Bronchial smooth muscle cell (primary cell): ENCODE measurements at places on chromosomes 5 and 9. TPM values are rescaled to one million over a fixed set of nuclear protein-coding genes. Genes with fewer than 3 reads are reported as not detected.

The RNF180 gene
- 0.26 and 0.63 TPM in 2 replicates for total RNA-seq

The ADAMTSL2 gene
- total RNA-seq, result under 0.01 TPM in 1 of 2 replicates, not detected in the other

The GGTA1 gene
- under 0.01 TPM in 1 of 2 replicates, not detected in the other for total RNA-seq

The TMEM252 gene
- not detected in 2 replicates for total RNA-seq

The OBP2B gene
- not detected in 2 replicates for total RNA-seq

The ALDH1A1 gene
- 7.7 and 10.1 TPM in 2 replicates for total RNA-seq

The PCDHB2 gene
- total RNA-seq, result 1.3 and 8.4 TPM in 2 replicates

The CATSPER3 gene
- 0.16 and 0.17 TPM in 2 replicates for total RNA-seq

The SLCO6A1 gene
- total RNA-seq, result not detected in 2 replicates

The OR13J1 gene
- total RNA-seq, result not detected in 2 replicates

The CCL27 gene
- total RNA-seq, result 0.09 TPM in 1 of 2 replicates, not detected in the other

The ZNF354B gene
- total RNA-seq, result 7.7 TPM in 2 replicates

The ECPAS gene
- total RNA-seq, result 96.8 and 106 TPM in 2 replicates

The ANKRD34B gene
- not detected in 2 replicates for total RNA-seq

The BTNL9 gene
- not detected in 2 replicates for total RNA-seq

The ZNF366 gene
- total RNA-seq, result not detected in 2 replicates

The LECT2 gene
- not detected in 2 replicates for total RNA-seq

The ANKRD33B gene
- total RNA-seq, result 3.6 and 16.1 TPM in 2 replicates

The ISCA1 gene
- 10.4 and 14.0 TPM in 2 replicates for total RNA-seq

The IL7R gene
- total RNA-seq, result 0.17 and 0.79 TPM in 2 replicates

The HOMER1 gene
- total RNA-seq, result 6.0 and 11.5 TPM in 2 replicates

The IL3 gene
- not detected in 2 replicates for total RNA-seq

The DOK3 gene
- 1.1 TPM in 2 replicates for total RNA-seq
